ENCODE measurements at places on chromosomes 1 and 21.

DNA sequence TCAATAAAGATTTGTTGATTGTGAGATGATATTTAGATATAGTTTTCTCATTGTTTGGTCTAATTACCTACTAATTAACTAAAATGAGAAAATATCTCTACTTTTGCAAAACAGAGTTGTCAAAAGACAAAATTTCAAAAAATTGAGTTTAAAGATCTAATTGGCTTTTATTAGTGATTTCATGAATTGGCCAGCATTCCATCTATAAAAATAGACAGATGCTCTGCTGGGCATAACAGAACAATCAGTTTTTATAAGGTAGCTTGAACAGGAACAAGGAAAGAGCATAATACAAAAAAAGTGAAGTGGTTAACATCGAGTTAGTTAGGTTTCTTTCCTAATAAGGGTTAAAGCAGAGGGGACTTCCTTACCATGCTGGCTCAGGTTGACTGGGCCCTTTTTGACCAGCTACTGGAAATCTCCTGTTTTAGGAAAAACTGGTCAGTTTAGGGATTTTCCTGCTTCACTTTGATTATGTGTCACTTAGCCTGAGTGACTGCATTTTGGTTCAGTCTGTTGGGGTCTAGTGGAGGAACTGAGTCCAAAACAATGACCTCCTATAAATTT lies 63.0 kb downstream of the VCAM1 start:
- no peak for DNase-seq

- no peak for DNase-seq
Observed at GRCh38 chr1:187648091-187648490, 819.3 kb downstream of the PLA2G4A start.

DNA sequence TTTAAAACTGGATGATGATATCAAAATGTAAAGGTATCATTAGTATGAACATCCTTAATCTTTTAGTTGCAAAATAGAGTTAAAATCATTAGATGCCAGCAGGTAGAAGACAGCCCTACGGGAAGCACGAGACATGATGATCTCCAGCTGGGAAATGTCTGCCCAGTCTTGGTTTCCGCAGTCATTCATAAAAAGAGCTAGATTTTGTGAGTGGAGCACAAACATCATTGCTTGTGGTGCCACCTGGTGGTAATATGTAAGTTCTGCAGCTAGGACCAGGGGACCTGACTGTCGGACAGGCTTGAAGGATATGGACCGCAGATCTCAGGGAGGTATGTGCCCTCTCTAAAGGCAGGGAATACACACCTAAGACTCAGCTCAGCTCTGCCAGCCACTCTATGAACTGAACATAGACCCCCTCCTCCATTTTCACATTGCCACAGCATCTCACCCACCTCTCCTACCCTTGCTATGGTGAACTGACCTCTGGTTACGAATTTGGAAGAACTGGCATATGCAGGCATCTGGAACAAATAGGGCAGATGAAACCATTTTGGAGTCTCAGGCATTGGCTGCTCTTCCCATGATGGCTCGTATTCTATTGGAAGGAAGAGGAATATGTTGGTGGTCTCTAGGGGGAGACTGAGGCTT lies 9.2 kb downstream of the FCMR start:
- DNase-seq: peak; percentile 83

DNA sequence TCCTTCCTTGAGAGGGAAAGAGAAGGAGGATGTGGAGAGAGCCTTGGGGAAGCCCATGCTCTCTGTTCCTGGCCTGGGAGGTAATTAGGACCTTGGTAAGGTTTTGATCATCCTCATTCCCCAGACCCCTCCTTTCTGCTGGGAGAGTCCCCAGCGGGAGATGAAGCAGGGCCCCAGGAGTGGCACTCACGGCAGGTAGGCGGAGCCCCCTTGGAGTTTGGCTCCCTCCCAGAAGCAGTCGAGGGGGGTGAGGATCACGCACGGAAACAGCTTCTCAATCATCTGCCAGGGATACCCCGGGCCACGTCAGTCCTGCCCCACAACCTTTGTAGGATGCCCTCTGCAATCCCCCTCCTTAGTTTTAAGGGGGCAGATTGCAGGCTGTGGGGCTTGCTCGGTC lies 11.5 kb downstream of the PTCH2 start:
- no peak for DNase-seq

DNA sequence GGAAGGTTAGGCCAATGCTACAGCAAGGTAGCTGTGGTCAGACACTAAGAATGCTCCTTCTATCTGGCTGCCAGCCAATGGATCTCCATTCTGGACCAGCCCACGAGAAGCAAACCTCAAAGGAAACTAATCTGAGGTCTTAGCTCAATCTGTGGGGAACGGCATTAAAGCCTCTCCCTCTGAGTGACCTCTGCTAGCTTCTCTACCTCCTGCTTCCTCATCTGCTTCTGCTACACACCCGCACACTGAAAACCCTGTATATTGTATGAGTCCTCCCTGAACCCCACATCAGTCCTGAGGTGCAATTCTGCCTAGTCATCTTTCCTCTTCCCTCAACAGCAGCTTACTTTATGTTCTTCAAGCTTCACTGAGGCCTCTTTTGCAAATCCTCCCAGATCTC lies 6.9 kb upstream of the GALE start:
- no peak for DNase-seq

DNA sequence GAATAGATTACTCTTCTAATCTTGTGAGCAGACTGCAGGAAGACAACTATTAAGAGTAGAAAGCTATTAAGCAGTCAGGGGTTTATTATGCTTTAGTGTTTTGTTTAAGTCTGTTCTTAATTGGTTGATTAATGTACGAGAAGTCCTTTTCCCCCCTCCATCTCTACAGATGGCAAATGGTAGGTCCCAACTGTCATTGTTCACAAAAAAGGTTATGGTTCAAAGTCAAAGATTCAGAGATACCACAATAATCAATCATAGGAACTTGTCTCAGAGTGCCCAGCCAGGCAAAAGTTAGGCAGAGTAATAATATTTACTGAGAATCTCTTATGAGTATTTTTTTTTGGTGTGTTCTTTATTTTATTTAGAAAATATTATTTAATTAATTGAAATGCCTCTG lies 26.8 kb downstream of the NFIA start:
- DNase-seq: no peak

GRCh38 chr1:203103216-203103615 lies 17.4 kb upstream of the MYOG start:
- DNase-seq: no peak

DNA sequence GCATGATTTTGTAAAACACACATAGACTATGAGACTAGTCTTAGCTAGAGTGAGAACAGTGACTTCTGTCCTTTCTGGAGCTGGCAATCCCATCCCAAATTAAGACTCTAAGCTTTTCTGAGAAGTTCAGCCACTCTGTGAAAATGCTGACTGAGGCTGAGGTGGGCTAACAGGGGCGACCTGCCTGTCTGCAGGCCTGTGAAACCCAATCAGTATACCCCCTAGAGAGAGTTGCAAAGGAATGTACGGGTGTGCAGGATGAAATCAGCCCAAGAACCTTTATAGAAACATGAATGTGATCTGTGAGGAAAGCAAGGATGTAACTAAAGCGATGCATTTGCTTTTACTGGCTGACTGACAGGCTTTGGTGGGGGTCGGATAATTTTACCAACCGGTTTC lies 16.0 kb upstream of the TBX15 start:
- DNase-seq: no peak

GRCh38 chr21:46098303-46099141 lies 610 bp downstream of the COL6A2 start:
- DNase-seq: peak; percentile 70

DNA sequence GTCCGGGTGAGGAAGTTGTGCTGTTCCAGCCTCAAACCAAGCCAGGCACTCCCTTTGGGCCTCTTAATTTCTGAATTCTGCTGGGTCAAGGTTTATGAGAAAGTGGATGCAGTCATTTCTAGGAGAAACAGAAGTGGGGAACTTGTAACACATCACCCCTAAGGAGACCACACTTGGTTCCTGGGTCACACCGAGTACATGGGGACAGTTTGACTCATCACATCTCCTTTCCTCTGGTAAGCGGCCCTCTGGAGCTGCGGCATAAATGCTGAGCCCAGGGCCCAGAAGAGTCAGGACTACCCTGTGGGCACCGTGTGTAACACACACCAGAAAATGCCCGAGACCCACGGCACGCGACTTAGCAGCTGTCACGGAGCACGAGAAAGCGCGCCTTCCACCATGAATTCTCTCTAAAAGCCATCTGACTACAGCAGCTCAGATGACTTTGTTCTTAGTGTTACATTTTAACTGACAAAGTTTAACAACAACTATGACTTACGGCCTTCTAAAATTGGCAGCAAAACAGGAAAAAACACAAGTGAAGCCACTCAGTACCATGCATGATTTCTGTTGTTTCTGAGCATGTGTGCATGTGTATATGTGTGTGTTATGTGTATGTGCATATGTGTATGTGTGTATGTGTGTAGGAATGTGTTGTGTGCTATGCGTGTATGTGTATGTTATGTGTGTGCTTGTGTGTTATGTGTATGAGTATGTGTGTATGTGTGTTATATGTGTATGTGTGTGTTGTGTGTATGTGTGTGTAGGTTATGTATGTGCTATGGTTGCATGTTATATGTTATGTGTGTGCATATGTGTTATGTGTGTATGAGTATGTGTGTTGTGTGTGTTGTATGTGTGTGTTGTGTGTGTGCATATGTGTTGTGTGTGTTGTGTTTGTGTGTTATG lies 50.8 kb downstream of the TOMM20 start:
- no peak for DNase-seq

- DNase-seq: no peak
Observed at GRCh38 chr1:156776942-156777341, 9.6 kb downstream of the PRCC start.

DNA sequence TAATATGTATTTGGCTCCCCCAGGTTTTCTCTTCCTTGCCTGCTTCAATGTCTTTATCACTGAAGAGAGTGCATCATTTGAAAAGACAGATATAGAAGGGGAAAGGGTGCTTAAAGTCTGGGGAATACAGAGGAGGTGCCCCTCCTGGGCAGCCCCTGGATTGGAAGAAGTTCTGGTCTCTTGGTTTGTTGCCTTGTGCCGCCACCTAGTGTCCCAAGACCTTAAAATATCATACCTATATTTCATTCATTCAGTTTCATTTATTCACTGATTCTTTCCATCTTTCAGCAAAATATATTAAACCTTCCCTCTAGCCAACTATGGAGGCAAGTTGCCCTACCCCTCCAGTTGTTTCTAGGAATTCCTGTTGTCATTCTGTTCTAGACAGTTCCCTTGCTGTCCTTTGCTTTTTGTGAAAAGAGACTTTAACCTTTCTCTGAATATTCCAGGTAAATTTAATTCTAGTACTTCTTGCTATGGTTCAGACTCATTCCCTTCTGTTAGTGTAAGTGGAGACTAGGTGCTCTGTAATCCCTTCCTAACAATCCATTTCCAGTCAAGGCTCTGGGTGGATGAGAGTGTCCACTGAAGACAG lies 56.1 kb downstream of the MEF2D start:
- DNase-seq: no peak

DNA sequence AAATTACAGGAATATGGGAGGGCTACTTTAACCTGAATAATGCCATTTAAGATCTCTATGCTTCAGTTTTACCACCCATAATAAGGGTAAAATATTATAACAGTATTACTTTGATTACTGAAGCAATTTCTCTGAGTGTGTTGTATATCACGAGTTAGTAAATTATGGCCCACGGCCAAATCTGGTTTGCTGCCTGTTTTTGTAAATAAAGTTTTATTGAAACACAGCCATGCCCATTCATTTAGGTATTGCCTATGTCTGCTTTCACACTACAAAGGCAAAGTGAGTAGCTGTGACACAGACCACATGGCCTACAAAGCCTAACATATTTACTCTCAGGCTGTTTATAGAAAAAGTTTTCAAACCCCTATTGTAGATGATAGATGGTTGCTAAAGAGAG lies 156.8 kb downstream of the CDC42BPA start:
- no peak for DNase-seq

DNA sequence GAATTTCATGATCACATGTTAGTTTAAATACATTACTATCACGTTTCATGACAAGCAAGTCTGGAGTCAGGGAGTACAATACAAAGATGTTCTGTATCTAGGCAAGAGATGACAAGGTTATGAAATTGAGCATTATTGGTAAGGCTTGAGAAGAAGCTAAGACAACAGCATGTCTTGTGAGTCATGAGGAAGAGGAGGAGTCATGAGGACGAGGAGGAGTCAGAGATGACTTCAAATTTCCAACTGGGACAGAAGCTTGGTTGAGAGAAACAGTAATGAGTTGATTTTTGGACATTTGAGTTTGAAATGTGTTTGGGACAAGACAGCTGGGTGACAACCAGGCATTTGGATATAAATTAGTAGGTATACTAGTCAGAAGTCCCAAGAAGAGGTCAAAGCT lies 4.3 kb upstream of the UBE2U start:
- DNase-seq: no peak

- DNase-seq: no peak
Observed at GRCh38 chr1:230979952-230980351, 1.1 kb downstream of the ARV1 start.

- no peak for DNase-seq
Observed at GRCh38 chr1:77688939-77689338, 6.5 kb upstream of the ZZZ3 start.

DNA sequence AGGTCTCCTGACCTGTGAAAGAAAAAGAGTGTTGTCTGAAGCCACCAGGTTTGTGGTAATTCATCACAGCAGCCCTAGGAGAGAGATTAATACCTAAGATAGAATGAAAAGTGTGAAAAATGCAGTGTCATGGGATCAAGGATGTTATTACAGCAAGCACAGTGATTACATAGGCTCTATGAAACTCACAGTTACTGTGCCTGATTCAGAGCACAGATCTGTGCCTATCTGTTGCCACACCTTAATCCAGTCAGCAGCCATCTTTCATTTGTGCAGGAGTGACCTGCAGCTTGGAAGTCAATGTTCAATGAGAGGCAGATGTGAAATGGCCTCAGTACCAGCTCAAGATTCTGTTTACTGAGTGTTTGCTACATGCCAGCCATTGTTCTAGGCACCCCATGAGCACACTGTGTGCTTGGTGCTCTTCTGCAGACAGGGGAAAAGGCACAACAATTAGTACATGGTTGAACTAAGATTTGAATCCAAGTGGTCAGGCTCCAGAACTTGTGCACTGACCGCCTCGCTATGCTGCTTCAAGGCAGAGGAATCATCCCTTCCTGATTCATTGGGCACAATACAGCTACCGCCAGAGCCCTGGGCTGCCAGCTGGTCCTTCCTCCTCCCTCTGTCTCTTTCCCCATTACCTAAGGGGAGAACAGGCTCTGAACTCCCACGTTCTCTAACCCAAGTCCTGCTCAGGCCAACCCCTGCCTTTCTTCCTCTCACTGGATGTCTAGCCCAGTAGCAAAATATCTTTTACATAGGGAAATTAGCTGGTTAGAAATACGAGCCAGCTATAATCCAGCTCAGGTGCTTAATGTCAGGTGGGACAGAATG lies 56.3 kb upstream of the NEK2 start:
- no peak for DNase-seq

GRCh38 chr1:66095190-66095589 lies 302.5 kb downstream of the PDE4B start:
- DNase-seq: no peak
